ENCODE measurements at places on chromosomes 3 and 15.

DNA sequence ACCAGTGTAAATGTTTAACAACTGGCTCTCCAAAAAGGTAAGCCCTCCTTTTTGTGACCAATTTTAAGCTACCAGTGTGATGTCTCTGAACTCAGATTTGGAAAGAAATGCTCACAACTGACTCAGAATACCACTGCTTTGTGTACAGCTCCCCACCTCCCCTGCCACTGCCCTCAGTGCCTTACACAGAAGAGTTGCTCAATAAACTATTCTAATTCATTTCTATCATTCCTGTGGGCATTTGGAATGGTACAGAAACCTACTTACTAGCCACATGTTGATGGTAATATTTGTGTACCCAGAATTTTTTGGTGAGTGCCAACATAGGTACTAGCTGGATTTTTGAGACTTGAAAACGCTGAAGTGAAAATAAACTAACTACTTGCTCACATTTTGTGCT, 16.0 kb downstream of the LRRN1 start:
- DNase-seq: no peak

DNA sequence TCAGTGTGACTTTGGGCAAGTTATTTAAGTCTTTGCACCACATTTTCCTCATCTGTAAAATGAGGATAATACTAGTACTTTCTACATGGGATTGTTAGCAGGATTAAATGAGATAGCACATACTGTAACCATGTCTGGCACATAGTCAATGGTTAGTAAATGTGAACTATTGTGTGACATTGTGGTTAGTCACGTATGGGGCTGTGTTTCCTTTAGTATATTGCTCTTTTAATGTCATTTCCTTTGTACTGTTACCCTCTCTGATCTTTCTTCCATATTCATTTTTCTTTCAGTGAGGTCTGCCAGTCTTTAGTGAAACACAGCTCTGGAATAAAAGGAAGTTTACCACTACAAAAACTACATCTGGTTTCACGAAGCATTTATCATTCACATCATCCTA, 21.4 kb downstream of the OPA1 start:
- DNase-seq: no peak

GRCh38 chr15:68616397-68616796, 37.6 kb downstream of the CORO2B start:
- DNase-seq: no peak

DNA sequence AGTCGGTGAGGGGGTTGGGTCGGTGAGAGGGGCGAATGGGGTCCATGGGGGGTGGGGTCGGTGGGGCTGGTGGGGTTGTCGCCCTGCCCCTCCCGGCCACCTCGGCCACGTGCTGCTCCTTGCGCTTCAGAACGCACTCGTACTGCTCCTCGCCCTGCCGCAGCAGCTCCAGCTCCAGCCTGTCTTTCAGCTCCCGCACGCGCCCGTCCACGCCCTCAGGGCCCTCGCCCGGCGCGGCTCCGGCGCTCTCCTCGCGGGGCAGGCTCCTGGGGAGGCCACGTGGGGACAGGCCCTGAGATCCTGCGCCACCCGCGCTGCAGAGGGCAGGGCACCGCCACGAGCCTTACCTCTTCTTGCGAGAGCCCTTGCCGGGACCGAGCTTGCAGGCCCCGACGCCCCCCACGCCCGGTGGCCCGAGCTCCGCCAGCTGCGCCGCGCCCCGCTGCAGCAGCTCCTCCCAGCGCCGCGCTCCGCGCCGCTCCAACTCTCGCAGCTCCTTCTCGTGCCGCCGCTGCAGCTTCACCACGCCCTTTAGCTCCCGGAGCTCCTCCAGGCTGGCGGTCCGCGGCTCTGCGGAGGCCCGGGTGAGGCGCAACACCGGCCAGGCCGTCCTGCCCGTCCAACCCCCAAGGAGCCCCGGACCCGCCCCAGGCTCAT, 8.2 kb upstream of the ANKRD63 start:
- no peak for DNase-seq

GRCh38 chr3:108388136-108389132, 92.1 kb downstream of the HHLA2 start:
- DNase-seq: peak; percentile 38

DNA sequence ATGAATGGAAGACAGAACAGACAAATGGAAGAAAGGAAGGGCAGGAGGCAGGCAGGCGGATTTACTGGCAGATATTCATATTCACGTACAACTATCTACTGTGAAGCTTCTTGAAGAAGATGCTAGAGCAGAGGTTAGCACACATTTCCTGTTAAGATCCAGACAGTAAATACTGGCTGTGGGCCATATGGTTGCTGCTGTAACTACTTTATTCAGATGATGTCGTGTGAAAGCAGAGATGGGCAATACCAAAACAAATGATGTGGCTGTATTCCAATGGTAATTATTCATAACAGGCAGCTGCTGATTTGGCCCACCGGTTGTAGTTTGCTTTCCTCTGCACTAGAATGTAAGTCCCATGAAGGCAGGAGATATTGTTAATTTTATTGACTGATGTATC, 115.7 kb upstream of the PRTG start:
- DNase-seq: no peak

DNA sequence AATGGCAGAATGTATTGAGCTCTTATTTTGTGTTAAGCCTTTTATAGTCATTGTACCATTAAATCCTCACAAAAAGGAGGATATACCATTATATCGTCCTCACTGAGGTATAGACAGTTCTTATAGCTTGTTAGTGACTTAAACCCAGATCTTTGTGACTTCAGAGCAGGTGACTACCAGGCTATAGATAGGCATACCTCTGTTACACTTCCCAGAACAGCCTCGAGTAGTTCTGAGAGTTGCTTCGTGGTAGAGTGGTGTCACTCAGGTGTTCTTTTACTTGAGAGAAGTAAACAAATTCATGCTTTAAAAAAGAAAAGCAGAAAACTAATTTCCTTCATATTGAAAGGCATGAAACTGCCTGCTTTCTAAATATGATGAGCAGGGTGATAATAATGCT, 59.9 kb downstream of the SEC22A start:
- no peak for DNase-seq

DNA sequence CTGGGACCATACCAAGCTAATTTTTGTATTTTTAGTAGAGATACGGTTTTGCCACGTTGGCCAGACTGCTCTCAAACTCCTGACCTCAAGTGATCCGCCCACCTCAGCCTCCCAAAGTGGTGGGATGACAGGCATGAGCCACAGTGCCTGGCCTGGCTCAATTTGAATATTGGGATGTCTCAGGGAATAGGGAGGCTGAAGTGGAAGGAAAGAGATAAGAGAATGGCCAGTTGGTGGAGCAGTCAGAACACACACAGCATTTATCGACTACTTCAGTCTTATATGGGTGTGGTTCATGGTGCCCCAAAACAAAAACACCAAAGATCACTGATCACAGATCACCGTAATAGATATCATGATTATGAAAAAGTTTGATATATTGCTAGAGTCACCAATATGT, 144.4 kb downstream of the GMNC start:
- no peak for DNase-seq

- no peak for DNase-seq
Observed at GRCh38 chr3:182729903-182730674, 63.2 kb upstream of the ATP11B start.

DNA sequence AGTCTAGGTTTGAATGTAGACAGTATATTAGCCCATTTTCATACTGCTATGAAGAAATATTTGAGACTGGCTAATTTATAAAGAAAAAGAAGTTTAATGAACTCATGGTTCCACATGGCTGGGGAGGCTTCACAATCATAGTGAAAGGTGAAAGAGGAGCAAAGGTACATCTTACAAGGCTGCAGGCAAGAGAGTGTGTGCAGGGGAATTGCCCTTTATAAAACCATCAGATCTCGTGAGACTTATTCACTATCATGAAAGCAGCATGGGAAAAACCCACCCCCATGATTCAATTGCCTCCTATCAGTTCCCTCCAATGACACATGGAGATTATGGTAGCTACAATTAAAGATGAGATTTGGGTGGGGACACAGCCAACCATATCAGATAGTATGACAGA, 440.1 kb upstream of the ARHGEF26 start:
- no peak for DNase-seq
